Activated T-cell treated with anti-CD3 and anti-CD28 coated beads, Interleukin-2, amount 50 U/mL, for 48 hours (primary cell): ENCODE measurements at places on chromosomes 5 and 9.

DNA sequence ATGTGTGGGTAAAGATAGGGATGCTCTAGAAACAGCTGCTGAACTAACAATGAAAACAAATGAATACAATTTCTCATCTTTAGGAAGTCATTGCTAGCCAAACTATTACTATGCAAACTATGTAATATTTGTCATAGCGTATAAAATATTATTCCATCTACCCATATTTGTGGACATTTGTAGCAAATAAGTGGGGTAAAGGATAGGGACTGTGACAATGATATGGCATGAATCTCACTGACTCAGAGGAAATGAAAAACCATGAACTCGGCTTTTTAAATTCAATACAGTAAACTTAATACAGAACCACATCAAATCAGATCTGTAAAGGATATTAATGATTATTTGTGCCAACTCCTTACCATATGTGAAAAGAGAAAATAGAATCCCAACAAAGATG, 16.7 kb upstream of the TAS2R1 start:
- no peak for DNase-seq

DNA sequence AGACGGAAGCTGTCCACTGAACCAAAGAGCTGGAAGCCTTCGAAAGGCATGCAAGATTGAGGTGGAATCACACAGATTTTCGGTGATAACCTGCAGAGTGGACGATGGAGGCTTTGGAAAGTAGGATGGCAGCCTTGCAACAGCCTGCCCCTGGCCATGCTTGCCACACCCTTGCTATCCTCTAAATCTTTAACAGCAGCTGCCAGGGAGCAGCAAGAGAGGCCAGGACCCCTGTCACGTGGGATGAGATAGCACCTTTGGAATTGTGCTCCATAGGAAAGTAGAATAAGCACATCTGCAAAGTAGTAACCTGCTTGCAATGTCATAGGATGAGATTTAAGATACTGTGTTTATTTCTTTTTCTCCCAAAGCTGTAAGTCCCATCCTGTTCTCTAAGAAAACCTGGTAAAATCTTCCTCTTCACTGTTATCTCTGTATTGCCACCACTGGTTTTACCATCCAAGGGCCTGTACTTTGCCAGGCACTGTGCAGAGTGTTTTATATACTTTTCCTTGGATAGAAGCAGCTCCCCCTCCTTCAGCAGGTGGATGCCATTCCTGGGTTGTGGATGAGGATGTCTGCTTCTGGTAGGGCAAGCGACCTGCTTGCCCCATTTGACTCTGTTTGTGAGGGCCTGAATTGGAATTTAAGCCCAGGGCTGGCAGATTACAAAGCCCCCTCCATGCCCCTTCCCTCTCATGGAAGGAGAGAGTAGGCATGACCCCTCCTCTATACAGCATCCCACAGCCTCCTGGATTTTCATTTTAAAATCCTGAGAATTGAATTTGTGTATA, 10.1 kb downstream of the TRIO start:
- DNase-seq, result no peak

DNA sequence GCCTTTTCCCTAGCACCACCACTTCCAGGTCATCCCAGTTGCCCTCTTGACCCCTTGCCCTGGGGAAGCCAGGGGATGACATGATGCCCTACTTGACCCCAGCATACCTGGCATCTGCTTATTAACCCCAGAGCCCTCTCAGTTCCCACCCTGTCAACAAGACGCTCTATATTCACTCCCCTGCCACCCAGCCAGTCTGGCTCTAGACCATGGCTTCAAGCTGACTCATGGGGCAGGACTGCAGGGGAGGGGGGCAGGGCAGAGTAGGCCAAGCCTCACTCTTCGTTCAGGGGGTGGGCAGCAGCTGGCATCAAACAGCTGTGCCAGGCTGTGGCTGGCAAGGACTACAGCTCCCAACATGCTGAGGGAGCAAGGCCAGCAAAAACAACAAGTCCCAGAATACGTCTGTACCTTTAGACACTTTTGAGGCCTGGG, 5.3 kb downstream of the ATOSB start:
- DNase-seq, result no peak

DNA sequence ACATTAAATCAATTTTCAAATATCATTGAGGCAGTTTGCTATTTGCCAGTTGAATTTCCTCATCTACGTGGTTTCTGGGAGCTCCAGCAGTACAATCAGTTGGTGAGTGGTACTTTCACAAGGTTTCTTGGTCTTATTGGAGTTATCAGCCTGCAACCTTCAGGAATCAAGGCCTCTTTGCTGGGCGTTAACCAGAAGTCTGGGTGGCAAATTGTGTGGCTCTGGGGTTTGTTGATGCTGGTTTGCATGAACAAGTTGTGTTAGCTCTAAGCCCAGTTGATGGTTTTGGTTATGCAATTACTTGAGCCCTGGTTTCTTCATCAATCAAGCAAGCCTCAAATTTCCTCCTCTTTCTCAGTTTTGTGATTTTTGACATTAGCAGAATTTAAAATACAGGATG, 152.9 kb upstream of the ANKRD55 start:
- DNase-seq, result no peak

- DNase-seq, result no peak
These were observed 58.6 kb upstream of the ZBED3 start for GRCh38 chr5:77145666-77146065.
